Epithelial cell of proximal tubule (primary cell): ENCODE measurements at places on chromosomes 11 and 22. TPM values are rescaled to one million over a fixed set of nuclear protein-coding genes. Genes with fewer than 3 reads are reported as not detected.

Gene NRXN2
- 0.29 TPM in 1 of 2 replicates, not detected in the other for total RNA-seq

Gene SERHL2
- 0.23 and 5.0 TPM in 2 replicates for total RNA-seq

Gene GLYATL2
- total RNA-seq = 0.35 and 0.51 TPM in 2 replicates

Gene KCTD14
- total RNA-seq = 8.5 and 26.8 TPM in 2 replicates

Gene GGTLC2
- 0.80 TPM in 1 of 2 replicates, not detected in the other for total RNA-seq

DNA sequence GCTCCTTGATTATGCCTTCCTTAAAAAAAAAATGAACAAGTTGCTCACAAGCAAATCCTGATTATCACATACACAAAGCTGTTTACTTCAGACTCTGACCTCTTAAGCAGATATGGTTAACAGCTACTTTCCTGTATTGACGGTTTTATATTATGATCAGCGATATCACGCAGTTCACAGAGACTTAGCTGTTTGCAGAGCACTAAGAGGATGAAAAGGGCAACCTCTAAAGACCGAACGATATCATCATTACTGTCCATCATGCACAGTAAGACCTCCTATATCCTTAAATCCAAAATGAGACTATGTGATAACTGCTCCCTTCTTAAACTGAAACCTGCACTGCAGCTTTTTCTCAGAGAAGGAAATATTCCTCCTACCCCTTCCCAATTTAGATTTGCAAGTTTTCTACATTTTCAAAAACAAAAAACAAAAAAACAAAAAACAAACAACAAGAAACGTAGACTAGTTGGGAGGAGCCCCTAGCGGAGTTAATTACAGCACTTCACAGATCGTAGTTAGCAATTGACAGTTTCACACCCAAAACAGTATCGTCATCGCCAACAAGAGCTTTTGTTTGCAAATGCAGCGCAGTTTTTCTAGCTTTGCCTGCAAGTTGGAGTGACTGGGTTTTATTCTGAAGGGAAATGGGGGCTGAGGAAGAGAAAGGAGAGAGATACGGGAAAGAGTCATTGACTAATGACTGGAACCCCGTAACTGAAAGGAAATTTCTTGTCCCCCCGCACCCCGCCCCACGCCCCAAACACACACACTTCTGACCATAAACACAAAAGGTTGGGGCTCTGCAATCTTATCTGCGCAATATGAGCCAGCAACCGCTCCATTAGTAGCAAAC, 1.2 kb downstream of the DDX6 start:
- no peak for DNase-seq
